ENCODE measurements at places on chromosomes 16 and 17.

DNA sequence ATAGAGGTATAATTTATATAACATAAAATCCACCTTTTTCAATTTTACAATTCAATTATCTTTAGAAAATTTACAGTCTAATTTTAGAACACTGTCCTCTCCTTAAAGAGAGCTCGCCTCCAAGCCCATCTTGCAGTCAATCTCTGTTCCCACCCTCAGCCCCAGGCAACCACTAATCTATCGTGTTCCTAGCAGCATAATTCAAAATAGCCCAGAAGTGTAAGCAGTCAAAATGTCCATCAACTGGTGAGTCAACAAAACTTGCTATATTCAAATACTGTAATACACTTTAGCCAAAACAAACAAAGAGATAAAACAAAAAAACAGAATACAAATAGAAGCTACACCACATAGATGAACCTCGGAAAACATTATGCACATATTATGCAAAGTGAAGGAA lies 1006.8 kb upstream of the EEF2KMT start:
- DNase-seq: no peak

- no peak for DNase-seq
Observed at GRCh38 chr17:82351254-82351712, 7.8 kb upstream of the TEX19 start.

GRCh38 chr16:53773150-53773846 lies 69.3 kb downstream of the FTO start:
- peak; percentile 31 for DNase-seq

DNA sequence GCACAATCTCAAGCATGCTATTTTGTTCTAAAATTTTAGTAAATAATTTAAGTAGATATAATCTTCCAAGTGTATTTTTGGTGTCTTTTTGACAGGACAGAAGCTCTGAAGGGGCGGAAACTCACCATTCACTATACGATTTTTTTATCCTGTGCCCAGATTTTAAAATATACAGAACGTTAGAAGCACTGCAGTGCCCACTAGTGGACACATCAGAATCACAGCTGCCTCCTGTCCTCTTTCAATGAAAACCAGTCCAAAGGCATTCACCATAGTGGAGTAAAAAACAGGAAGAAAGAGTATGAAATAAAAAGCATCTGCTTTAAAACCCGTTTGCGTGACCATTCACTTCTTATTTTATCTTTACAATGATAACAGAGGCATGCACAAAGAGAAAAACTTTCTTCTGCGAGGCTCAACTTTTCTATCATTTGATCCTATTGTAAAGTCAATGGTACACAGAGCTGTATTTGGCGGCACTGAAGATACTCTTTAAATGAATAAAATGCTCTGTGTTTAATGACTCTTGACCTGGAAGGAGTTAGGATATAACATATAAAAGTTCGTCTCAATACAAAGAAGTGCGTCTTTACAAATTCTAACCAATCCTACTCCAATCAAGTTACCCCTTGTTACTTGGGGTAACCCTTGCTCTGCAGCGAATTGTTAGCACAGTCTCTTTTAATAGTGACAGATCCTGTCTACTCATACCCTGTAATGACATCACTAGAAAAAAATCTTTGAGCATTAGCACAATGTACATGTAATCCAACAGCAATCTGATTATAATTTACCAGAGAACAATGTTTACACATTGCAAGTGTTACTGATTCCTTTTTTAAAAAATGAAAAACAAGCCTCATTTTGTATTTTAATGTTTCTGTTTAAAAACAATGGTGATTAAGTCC lies 339.8 kb upstream of the PSMD7 start:
- no peak for DNase-seq

- no peak for DNase-seq
Observed at GRCh38 chr17:45745601-45746494, 38.3 kb upstream of the CRHR1 start.
